ENCODE measurements at places on chromosomes 2 and 18.

DNA sequence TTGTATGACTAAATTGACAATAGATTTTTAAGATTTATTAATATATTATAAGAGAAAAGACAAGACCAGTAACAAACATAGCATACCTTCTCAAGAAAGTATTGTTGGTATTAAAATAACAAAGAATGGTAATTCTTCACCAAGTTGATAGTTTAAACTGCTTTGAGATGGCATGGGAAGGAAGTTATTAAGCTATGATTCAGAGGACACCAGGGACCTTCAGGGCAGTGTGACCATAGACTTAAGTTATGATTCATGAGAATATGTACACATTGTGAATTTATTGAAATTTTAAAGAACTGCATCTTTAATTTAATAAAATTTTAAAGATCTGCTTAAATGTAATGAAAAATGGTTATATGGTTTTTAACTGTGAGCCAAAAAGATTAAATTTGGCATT is 205.7 kb downstream of the DSEL start:
- DNase-seq = no peak

DNA sequence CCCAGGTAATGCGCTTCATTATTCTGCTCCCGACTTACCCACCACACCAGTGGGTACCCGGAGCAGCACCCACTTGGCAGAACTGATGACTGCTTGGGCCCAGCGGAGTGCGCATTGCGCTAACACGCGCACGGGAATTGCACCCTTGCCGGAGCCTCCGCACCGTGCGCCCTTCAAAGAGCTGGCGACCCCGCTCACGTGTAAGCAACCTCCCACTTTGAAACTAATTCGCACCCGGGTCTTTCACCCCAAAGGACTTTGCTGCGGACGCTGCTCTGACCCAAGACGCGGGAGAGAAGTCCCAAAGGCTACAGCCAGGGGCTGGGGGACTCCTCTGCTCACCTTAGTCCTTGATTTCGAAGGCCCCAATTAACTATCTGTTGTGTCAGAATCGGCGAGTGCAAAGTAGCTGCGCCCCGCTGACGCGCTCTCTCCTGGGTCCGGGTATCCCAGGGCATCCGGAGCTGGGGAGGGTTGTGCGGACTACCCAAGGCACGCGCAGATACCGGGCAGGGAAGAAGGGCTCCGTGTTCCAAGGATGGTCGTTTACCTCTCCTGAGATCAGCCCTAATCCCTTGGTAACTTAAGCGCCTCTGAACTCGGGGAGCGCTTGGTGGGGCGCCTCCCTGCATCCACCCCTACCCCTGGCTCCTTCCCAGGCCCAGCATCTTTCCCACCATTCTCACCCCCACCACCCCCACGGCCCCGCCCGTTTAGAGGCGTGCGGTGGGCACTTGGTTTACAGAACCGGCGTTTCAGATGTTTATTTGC is 13.1 kb upstream of the SATB2 start:
- no peak for DNase-seq

- no peak for DNase-seq
Measured at GRCh38 chr2:55511508-55512124, 7.9 kb upstream of the CFAP36 start.

DNA sequence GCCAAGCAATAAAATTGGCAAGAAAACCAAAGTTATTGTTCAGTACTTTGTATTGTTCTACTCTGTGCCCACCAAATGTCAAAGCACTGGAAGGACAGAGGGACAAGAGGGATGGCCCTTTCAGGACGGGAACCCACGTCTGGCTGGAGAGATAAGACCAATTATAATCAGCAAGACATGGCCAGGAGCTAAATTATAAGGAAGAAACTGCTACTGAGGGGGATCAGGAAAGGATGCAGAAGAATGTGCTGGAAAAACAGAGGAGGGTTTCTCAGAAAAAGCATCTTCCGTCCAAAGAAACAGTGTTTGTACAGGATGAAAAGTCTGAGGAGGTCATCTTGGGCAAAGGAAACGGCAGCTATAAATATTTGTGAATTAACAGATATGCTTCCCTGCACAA is 46.4 kb upstream of the NARS1 start:
- no peak for DNase-seq

GRCh38 chr18:57785751-57786437 is 17.2 kb downstream of the ATP8B1 start:
- DNase-seq = no peak

DNA sequence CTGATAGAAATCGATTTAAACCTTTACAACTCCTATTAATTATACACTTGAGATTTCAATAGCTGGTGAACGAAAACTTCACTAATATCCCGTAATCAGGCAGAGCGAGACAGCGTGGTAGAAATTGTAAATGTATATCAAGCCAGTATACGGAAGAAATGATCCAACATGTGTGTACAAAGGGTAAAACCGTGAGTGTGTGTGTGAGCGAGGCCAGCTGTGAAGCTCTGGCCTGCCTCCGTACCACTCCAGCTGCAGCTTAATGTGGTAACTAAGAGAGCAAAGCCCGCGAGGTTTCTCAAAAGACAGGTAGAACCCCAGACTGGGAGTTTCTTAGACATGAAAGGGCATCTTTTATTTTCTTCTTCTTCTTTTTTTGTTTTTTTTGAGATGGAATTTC is 52.3 kb upstream of the ZNF516 start:
- no peak for DNase-seq

DNA sequence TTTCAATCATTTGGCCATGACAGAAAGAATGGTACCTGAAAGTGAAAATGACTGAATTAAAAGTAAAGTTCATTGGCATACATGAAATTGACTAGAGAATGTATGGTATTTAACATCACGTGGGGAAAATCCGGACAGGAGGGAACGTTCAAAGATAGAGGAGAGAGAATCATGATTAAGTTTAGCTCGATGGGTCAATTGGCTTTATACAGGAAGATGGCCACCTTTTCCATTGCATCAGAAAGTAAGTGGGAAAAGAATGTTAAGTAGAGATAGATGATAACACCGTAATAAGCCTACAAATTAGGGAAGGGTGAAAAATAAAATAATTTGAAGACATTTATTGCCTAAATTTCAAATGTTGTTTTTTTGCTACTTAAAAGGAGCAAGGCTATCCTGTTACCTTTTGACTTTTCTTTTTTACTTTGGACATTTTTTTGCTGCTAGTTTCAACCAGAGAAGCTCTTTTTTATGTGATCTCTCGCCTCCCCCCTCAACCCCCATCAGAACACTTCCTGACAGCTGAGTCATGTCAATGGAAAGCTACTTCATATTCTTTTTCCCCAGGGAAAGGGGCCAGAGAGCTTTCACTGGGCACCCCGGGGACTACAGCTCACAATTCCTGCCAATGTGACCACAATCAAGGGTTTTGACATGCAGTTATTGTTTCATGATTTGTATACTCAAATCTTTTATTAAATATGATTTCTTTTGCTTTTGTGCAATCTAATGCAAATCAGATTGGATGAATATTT is 767 bp upstream of the CCDC102B start:
- no peak for DNase-seq

DNA sequence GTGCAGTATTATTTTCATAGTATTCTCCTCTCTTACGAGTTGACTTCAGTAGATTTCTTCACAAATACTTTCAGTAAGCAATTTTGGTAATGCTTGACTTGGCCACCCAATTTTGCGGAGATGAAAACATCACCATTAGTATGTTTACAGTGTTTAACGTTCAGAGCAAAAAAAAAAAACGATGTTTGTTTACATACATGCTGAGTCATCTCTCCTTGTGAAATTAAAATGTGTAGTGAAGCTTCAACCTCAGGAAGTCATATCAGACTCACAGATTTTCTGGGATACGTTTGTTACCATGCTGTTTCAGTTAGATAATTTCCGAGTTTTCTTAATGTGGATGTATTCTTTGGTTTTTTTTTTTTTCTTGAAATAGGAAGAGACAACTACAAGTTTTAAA is 100.1 kb downstream of the CTNNA2 start:
- no peak for DNase-seq

- no peak for DNase-seq
Measured at GRCh38 chr2:144875290-144875969, 355.5 kb upstream of the ZEB2 start.

- peak; percentile 74 for DNase-seq
Measured at GRCh38 chr2:86441882-86442641, 891 bp downstream of the KDM3A start.

GRCh38 chr2:73888388-73888787 is 4.4 kb upstream of the ACTG2 start:
- no peak for DNase-seq

- DNase-seq = no peak
Measured at GRCh38 chr18:75455249-75456198, 28.0 kb upstream of the SMIM21 start.

- DNase-seq = no peak
Measured at GRCh38 chr18:61754039-61754583, 138.7 kb downstream of the RNF152 start.

DNA sequence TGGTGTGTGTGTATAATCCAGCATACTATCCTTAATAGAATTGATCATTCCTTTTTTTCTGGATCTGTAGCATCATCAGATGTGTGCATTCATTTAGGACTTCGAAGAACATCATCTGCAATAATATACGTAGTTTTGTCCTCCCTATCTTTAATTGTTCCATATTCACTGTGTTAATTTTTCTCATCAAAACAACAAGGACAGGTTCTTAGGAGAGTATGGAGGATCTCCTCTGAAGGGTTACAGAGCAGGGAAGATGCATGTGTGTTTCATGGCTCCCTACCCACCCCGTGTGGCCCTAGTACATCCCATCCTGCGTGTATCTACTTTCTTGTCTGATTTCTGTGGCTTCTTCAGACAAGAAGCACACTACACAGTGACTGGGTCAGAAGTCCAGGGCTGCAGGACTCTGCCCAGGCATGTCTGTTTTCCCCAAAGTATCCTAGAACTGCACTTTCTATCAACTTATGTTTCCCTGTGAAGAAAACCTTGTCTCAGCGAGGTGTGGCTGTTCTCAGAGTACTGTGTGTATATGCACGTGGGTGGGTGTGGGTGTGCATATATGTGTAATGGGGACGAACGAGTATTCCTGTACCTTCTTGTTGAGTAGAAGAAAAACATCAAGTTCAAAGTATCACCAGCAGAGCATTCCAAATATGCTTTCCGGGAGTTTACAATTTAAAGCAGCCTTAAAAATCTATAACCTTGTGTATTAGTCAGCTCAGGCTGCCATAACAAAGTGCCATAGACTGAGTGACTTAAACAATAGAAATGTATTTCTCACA is 220.4 kb upstream of the FOSL2 start:
- DNase-seq = no peak

DNA sequence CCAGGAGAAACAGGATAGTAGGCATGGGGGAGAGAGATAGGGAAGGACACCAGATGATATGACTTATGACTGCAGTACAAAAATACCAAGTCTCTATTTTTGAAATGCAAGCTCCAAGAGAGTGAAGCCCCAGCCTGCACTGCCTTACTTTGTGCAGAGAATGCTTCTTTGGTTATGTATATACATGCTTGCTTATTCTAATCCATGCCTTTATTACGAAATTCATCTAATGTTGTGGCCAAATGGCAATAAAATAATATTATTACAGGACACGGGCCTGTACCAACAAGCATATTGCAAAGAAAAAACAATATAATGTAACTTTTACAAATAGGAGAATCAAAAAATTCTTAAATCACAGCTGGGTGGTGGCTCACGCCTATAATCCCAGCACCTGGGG is 110.8 kb downstream of the BCL11A start:
- DNase-seq = no peak

GRCh38 chr2:74497777-74498499 is 1.5 kb downstream of the LBX2 start:
- peak; percentile 28 for DNase-seq

DNA sequence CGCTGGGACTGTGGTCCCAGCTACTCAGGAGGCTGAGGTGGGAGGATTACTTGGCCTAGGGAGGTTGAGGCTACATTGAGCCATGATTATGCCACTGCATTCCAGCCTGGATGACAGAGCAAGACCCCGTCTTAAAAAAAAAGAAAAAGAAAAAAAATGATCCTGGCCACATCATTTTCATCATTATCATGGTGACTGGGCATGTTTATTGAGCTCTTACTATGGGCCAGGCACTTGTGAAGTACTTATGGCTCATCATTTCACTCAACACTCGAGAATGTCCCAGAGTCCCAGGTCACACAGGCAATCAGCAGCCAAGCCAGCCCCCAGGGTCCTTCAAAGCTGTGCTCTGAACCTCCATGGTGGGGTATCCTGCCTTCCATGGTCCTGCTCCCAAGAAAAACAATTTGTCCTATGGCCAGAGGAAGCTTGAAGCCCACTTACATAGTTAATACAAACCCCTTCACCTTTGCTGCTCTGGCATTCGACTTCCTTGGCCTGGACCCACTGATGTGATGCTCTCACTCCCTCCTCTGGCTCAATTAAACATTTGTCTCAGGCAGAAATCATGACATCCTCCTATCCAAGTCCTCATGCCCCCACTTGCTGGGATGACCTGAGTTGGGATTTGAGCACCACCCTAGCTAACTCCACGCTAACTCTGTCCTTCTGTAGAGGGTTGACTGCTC is 3.8 kb upstream of the CNNM4 start:
- DNase-seq = no peak

DNA sequence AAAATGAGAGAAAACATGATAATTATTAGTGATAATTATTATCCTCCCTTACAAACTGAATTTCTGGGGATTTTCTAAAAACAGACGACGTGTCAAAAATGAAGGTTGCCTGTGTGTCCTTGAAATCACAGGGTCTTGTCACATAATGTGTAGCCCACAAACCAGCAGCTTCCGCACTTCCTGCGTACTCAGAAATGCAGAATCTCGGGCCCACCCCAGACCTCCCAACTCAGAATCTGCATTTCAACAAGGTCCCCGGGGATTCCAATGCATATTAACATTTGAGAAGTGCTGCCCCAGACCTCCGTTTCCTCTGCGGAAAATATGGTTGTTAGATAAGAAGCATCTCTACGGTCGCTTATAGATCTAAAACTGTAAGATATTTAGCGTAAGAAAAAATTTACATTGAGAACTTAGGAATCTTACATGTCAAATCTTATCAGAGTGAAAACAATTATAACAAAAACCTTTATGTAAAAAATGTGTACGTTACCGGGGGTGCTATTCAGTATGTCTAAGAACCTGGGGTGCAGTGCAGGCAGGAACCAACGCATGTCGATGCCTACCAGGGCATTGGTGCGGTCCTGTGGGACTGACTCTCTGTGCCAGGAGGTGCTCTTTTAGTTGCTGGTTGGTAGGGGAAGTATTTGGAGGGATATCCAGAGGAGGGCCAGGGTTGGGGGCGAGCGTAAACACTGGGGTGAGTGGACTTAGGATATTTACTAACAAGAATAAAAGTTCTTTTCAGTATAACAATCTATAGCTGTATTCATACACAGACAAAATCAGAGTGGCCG is 15.2 kb downstream of the CDKL4 start:
- no peak for DNase-seq

GRCh38 chr2:27765621-27766286 is 5.8 kb upstream of the MRPL33 start:
- peak; percentile 31 for DNase-seq

GRCh38 chr2:43773876-43774613 is at the start of gene DYNC2LI1:
Gene DYNC2LI1 (plus strand): TSS chr2:43774039. CDS start chr2:43774139, 100 bp downstream.
- DNase-seq = peak; percentile 75

DNA sequence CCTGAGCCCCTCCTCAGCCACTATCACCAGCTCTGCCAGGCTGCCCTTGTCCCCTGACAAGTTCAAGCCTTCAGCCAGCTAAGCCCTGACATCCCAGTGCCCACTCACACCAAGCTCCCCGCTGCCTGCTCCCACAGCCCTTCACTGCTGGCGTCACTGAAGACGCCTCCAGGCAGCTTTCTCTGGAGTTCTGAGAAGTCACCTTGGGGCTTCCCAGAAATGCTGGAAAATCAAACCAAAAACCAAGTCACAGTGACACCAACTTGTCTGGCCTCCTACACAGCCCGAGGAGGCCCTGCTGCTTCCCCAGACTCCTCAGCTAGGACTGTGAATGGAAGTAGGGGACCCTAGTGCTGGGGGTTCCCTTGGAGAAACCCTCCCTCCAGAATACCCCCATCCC is 2.2 kb upstream of the TNS1 start:
- no peak for DNase-seq

Data from CD4-positive, alpha-beta T cell treated with Interleukin-2 at 100 ng/mL for 4 hours (primary cell).